ENCODE measurements at places on chromosomes 7 and 10.

DNA sequence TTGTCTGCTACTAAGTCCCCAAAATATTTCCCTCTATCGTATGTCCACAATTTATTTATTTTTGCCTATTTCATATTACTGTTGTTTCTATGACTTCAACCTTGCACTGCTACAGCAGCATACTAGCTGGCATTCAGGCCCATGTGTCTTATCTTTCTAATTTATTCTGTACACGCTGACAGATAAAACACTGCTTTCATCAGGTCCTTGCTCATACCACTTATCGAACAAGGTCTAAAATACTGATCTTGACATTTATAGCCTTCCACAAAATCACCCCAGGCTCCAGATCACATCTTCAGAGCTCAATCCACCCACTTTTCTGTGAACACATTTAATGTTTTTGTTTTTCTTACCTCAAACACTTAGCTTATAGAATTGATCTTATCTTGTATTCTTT, 374.6 kb downstream of the THSD7A start:
- no peak for DNase-seq

- no peak for DNase-seq
Observed at GRCh38 chr7:78562191-78562590, 763.6 kb downstream of the PHTF2 start.

- no peak for DNase-seq
Observed at GRCh38 chr10:6823770-6824169, 243.7 kb upstream of the PRKCQ start.

DNA sequence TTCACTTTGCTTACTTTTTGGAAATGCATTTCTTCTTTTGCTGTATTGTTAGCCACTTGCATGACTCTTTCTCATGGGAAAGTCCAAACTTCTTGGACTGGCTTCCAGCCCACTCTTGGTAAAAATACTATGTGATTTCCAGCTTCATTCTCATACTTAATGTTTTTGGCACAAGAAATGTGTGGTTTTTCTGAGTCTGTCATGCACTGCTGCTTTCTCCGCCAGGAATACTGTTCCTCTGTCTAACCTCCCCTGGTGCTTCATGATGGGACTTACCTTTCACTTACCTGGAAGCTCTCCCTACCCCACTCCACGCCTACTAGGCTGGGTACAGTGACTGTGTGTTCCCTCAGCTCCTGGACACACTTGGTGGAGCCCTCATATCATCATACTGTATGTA, 18.7 kb downstream of the MGAM2 start:
- DNase-seq, result no peak

GRCh38 chr10:45433716-45434469, 59.9 kb downstream of the ALOX5 start:
- DNase-seq, result no peak

GRCh38 chr7:27784399-27785053, 44.6 kb downstream of the TAX1BP1 start:
- peak; percentile 76 for DNase-seq

DNA sequence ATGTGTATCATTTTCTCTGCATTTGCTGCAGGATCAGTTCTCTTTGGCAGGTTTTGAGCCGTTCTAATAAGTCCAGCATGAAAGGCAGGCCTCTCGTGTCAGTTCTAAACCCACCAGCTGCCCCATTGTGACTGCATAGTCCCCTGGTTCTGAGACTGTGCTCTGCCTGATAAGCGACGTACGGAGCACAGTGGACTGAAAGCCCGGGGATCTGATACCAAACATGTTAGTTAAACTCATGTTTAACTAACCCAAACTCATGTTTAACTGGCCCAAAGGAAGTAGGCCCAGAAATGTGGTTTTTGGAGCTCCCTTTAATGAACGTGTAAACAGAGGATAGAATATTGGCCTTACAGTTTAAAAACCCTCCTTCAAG, 98.0 kb upstream of the PDCD4 start:
- no peak for DNase-seq
